ENCODE measurements at places on chromosomes 3 and 15. TPM values are rescaled to one million over a fixed set of nuclear protein-coding genes. Genes with fewer than 3 reads are reported as not detected.

DNA sequence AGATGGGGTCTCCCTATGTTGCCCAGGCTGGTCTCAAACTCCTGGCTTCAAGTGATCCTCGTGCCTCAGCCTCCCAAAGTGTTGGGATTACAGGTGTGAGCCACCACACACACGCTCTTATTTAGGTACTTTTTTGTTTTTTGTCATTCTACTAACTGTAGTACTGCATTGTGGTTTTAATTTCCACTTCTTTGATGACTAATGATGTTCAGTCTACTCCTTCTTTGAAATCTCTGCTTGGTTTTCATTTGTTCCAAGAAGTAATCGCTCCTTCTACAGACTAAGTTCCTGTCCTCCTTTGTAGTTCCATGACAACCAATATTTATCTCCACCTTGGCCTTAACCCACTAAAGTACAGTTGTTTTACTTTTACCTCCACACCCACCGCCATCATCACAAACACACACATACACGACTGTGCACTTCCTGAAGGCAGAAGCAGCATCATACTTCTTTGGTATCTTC lies 529 bp upstream of the DLEC1 start:
- no peak for DNase-seq

OSBPL10 gene
- total RNA-seq: 10.9 TPM

GRCh38 chr3:45967724-45968123 lies 24.5 kb downstream of the CXCR6 start:
- DNase-seq: no peak

GRCh38 chr3:181075098-181075497 lies 85.6 kb upstream of the DNAJC19 start:
- DNase-seq: no peak
